ENCODE measurements at places on chromosomes 1 and 21.
A peak's percentile ranks its signal among the peaks of the same experiment; 100 is the strongest.

DNA sequence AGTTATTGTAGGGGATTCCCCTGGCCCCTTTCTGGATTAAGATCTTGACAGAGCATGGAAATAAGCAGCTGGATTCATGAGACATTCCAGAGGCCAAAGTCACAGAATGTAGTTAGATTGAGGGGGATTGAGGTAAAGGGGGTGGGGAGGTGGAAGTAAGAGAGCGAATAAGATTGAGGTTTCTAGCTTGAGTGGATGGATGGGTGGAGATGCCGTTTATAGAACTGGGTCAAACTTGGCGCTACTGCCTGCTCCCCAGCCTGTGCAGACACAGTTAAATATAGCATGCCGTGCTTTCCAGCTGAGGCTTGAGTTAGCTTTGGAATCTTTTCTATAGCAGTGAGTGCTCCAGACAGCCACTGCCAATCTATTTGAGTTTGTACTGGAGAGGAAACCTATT, 85.7 kb downstream of the DYRK1A start:
- no peak for DNase-seq

DNA sequence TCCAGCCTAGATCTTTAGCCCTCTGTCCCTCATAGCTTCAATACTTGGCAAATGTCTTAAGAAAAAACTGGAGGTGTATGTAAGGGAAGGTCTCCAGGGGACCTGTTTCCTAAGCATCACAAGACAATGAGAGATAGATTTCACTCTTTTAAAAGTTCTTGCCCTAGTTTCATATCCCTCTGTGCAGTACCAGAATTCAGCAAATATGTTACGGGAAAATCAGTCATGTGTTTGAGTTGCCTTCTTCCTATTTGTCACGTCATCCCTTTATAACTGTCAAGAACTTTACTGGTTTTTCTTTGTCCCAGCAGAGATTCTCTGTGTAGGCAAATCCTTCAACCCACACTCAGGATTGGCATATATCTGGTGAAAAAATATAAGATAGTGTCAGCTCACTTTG, 32.3 kb downstream of the DNASE2B start:
- DNase-seq = no peak

GRCh38 chr21:41786509-41786987, 19.7 kb upstream of the RIPK4 start:
- no peak for DNase-seq

DNA sequence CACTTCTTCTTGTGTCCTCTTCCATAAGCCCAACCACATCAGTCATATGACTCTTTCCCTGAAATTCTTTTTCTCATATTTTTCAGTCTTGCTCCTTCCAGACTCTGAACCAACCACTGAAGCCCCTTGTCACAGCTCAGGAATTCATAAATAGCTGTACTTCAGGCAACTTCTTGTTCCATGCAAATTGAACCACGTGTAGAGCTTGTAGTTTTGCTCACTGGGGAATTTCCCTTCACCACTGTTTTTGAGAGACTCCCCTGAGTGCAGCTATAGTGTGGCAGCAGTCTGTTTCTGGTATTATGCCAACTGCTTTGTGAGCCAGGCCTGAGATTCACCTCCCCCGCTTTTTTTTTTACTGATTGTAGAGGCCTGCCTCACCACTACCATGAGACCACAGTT, 150.3 kb upstream of the SPAG17 start:
- no peak for DNase-seq

- DNase-seq = no peak
These were observed 139.0 kb downstream of the MAST2 start for GRCh38 chr1:45942411-45942810.

GRCh38 chr1:97685360-97685759, 235.5 kb downstream of the DPYD start:
- no peak for DNase-seq

- DNase-seq = no peak
These were observed 258.3 kb upstream of the KAZN start for GRCh38 chr1:14340002-14340785.

DNA sequence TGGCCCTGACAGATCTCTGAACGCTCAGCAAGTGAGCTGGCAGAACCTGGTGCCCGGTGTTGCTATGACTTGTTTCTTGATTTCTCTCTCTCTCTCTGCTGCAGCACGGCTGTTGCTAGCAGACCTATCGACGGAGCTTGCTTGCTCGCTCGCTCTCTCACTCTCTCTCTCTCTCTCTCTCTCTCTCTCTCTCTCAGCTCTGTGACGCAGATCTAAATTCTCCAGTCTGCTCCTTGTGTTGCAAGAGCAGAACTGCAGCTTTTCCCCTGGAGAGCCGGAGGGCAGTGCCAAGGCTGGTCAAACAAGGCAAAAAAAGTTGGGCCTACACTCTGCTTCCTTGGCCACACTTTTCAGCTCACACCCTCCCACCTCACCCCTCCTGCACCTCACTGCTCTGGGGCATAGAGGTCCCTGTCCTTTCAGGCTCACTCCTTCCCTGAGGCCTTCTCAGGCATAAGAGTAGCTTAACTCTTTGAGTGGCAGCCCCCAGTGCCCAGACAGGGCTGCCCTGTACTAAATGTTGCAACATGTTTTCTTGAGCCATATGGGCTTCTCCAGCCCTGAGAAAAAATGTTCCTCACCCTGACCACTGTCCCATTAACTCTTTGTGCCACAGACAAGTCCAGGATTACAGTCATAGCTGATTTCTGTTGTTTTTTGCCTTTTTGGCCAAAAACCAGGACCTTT, 72.2 kb downstream of the CD46 start:
- DNase-seq = peak; percentile 51

- no peak for DNase-seq
These were observed 30.1 kb downstream of the DHX9 start for GRCh38 chr1:182869241-182869666.

DNA sequence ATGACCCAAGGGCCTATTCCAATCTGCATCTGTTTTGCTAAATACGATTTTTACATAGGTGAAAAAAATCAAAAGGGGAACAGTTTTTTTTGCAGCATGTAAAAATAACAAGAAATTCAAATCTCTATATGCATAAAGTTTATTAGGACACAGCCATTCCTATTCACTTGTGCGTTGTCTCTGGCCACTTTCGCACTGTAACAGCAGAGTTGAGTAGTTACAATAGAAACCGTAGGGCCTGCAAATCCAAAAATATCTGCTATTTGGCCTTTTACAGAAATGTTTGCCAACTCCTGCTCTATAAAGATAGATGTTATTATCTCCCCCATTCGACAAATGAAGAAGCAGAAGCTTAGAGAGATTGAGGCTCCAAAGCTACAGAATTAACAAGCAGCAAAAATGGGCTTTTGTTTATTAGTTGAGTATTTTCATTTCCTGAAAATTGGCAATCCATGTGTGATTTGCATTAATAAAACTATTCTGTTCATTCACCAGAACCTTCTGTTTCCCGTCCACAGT, 5.5 kb downstream of the DYNLT5 start:
- no peak for DNase-seq

GRCh38 chr1:168835176-168835575, 106.2 kb upstream of the DPT start:
- no peak for DNase-seq

DNA sequence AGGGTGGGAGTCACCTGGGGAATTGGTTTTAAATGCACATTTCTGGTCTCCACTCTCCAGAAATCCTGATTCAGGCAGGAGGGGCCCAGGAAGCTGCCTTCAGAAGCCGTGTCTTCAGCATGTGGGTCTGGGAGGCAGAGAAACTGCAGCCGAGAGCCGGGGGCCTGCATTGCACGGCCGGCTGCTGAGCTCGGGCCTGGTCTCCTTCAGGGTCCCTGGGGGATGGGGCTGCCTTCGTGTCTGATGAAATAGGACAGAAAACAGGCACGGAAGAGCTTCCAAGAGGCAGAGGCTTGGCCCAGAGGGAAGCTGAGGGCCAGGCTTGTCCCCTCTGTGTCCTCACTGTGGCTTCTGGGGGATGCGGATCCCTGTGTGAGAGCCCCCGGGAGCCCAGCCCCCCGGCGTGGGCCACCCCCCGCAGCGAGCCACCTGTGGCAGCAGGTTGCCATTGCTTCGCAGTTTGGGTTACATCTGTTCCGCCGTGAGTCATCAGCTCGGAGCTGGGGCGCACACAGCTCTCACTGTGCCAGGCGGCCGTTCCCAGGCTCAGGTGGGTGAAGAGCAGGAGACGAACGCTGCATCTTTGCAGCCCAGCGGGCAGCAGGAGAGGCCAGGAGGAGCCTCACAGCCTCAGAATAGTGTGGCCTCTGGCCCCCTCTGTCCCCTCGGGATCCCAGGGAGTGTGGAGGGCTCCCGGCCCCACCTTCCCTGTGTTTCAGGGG, 72.4 kb downstream of the AJAP1 start:
- DNase-seq = no peak

DNA sequence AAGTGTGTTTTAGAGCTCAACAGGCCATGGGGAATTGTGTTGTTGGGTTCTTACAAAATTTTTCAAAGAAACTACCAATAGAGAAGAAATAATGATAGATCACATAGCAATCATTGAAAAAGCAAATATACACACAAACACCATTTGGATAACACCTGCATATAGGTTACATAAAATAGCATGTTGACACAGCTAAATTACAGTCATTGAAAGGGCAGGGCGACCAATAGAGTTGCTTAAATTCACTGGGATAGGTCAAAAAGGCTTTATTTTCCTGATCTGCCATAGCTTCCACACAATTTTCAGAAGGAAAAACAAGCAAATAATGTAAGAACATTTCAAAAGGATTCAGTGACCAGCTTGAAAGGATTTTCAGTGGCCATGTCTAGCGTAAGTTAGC, 57.9 kb upstream of the FGGY start:
- DNase-seq = no peak

GRCh38 chr1:1631782-1632420, at the start of gene MMP23B:
MMP23B (plus strand) TSS chr1:1632173; CDS start chr1:1632219, 46 bp downstream.
- DNase-seq = no peak

- peak; percentile 30 for DNase-seq
These were observed 827 bp downstream of the FMN2 start for GRCh38 chr1:240092301-240093119.

- DNase-seq = no peak
These were observed 67.6 kb upstream of the PPP2R5A start for GRCh38 chr1:212217633-212218032.

DNA sequence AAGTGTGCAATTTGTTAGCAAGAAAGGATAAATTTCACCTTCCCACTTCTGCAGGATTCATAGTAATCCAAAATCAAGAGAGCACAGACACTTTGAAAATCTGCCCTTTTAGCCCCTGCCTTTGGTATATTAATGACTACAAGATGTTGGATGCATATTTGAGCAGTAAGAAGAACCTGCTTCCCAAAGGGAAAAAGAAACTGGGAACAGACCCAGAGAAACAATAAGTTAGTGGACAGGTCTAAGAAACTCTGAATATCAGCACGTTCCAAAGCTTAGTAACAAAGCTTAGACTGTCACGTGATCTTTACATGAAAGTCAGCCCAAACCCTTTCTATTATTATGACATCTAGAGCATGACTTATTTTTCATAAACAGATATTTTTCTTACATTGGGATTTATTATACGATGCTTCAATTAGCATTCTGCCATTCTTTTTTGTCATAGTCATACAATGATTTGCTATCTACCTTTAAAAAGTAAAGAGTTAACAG, 390.9 kb upstream of the ADGRL2 start:
- no peak for DNase-seq

- no peak for DNase-seq
These were observed 37.4 kb downstream of the PAX7 start for GRCh38 chr1:18668046-18668445.

DNA sequence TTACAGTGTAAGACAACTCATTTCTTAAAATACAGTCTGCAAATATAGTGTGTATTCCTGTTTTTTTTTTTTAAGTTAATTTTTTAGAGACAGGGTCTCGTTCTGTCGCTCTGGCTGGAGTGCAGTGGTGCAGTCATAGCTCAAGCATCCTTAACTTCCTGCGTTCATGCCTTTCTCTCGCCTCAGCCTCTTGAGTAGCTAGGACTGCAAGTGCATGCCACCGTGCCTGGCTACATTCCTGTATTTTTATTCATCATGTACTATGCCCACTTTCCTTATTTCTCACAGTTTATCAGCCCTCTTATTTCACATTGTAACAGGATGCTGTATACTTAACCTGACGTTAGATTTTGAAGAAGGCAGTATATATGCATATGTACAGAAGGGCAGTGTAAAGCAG, 26.7 kb downstream of the MIER1 start:
- DNase-seq = no peak

DNA sequence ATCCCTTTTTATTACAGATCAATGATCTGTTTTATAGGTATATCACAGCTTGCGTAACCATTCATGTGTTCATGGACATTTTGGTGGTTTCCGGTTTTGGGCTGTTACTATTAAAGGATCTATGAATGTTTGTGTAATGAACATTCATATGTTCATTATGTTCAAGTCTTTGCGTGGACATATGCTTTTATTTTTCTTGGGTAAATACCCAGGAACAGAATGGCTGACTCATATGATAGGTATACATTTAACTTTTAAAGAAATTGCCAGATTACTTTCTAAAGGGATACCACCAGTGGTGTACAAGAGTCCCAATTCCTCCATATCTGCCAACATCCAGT, 73.7 kb downstream of the SPATA46 start:
- DNase-seq = no peak

GRCh38 chr1:42891465-42892138, 45.2 kb downstream of the ZNF691 start:
- peak; percentile 27 for DNase-seq
